ENCODE measurements at places on chromosomes 12 and 14.

DNA sequence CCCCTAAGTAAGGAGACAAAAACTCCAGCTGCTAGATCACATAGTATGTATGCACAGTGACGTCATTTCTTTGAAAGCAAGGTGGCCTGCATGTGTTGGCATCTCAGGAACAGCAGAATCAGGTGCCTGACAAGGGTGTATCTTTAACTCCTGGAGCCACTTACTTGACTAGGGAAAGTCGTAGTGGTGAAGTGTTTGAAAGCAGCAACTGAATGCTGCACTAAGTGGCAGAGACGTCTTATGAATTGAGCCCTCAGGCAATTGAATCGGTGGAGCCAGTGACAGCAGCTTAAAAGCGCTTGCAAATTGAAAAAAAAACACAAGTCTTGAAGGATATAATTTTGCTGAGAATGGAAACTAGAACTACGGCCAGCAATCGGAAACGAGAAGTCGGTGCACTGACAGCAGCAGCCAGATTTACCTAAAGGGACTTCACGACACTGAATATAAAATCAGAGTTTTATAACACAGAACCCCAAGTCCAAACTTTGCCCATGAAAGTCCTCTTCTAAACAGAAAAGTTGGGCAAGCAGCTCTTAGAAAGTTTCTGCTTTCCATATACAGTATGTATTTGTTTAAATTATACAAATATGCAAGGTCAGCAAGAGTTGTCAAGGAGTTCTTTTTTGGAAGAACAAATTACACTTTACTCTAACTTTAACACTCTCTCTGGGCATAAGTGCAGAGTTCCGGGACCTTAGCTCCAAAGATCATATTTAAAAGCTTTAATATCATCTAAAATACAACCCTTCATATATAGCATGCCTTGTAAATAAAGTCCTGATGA is 1.1 kb downstream of the IGF1 start:
- DNase-seq: no peak

DNA sequence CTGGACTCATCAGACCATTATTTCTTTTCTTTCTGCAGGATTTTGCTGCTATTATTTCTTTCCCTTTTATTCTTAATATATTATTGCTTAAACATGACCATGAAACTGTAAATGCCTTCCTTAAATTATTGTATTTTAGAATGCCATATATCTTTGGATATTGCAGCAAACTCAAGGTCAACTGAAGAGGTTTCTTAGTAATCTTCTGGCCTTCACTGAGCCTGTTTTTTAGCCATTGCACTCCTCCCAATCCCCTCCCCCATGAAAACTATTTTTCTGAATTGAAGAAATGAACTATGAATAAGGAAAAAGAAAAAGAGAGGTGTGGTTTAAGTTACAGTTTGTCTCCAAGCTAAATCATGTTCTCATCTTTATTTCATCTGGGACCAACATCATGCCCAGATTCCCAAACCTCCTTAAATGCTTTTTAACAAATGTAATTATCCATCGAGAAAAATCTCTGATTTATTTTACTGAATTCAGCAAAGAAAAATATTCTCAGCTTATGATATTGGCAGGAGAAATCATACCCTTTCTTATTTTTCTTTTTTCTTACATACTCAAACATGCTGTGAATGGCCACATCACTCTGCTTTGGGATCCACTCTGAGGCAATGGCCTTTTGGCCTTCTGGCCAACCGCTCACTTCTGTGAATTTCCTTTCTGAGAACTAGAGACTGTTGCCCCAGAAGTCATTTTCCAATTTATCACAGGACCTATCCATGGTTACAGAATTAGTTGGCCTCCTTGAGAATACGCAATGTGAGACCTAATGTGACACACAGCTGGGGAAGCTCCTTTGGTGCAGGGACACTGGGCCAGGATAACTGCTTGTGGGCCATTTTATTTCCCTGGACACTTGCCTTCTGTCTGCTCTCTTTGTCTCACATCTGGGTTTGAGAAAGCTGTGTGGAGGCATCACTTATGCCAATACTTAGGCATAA is 50.9 kb downstream of the IGF1 start:
- no peak for DNase-seq

GRCh38 chr14:39988939-39989338 is 556.7 kb upstream of the FBXO33 start:
- DNase-seq: peak; percentile 28

GRCh38 chr14:49050822-49051221 is 535.4 kb downstream of the RPS29 start:
- DNase-seq: no peak

DNA sequence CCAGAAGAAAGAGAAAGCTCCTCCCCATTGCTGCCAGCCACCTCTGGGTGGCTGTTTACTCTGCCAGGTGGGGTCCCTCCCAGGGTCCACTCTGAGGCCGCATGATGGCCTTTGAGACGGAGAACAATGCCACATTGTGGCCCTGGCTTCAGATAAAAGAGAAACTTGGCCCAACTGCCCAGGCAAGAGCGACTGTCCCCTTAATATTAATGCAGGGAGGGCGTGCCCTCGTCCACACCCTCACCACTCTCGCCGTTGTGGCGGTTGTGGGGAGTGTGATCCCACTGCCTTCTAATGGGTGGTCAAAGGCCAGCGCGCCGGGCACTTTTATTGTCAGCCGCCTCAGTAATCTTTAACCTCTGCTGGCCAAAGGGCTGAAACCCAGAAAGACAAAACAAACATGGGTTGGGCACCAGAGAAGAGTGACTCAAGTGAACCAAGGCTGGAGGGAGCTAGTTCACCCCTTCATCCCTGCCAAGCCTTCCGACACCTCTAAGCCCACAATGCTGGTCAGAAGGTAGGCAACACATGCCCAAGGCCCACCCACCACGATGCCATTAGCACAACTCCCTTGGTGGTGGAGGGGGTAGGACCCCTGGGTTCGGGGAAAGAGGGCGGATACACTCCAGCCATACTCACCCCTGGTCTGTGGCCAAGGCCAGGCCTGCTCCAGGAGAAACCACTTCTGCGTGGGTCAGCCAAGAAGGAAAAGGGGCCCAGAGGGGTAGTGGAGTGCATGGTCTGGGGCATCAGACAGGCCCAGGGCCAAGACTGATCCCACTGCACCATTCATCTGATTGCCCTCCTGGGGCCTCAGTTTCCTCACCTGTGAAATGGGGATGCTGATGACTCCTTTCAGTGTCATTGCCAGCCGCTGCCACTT is 44.5 kb upstream of the BCL11B start:
- DNase-seq: no peak

DNA sequence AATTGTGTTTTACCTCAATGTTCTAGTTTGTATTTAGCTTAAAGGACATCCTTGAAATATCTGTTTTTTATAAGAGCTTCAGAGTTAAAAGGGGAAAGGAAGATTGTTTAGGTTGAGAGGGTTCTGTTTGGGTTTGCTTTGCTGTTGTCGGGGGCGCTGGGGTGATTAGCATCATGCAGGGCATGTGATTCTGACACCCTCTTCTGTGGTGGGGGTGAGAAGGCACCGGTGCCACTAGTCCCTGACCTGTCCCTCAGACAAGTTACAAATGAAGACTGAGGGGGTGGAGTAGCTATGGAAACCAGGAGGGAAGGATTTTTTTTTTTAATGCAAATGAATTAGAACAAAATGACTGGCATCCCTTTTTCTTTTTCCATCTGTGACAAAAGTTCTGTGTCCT is 291.3 kb downstream of the RPAP3 start:
- no peak for DNase-seq

GRCh38 chr12:112185093-112185923 is 59.9 kb downstream of the TRAFD1 start:
- DNase-seq: no peak

GRCh38 chr12:107014055-107014454 is 27.1 kb upstream of the MTERF2 start:
- DNase-seq: no peak

DNA sequence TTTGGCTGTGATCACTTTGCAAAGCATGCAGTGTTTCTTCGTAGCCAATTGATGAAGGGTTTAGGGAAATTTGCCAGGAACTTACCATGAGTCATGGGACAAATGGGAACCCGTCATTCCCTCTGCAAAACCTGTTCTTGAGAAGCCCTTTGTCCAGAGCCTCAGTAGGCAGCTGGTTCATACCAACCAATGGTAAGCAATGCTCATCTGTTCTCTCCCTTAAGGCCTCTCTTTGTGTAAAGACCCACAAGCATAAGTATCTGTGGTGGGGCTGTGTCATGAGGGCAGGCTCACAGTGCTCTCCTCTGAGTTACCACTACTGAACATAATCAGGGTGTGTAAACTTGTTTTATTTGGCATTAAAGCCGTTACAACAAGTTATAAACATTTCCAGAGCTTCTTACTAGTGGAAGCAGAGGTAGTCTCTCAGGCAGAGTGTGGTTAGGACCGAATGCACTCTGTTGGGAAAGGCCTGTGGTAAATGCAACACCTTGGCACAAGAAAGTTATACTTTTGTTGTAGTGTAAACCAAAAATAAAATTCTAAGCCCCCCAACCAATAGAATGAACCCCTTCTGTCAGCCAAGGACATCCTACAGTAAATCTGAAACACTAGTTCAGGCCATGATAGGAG is 119.8 kb downstream of the SINHCAF start:
- peak; percentile 56 for DNase-seq

GRCh38 chr12:3320881-3321509 is 170.0 kb upstream of the PRMT8 start:
- DNase-seq: no peak

GRCh38 chr12:91577586-91578539 is 395.2 kb upstream of the DCN start:
- DNase-seq: peak; percentile 26

DNA sequence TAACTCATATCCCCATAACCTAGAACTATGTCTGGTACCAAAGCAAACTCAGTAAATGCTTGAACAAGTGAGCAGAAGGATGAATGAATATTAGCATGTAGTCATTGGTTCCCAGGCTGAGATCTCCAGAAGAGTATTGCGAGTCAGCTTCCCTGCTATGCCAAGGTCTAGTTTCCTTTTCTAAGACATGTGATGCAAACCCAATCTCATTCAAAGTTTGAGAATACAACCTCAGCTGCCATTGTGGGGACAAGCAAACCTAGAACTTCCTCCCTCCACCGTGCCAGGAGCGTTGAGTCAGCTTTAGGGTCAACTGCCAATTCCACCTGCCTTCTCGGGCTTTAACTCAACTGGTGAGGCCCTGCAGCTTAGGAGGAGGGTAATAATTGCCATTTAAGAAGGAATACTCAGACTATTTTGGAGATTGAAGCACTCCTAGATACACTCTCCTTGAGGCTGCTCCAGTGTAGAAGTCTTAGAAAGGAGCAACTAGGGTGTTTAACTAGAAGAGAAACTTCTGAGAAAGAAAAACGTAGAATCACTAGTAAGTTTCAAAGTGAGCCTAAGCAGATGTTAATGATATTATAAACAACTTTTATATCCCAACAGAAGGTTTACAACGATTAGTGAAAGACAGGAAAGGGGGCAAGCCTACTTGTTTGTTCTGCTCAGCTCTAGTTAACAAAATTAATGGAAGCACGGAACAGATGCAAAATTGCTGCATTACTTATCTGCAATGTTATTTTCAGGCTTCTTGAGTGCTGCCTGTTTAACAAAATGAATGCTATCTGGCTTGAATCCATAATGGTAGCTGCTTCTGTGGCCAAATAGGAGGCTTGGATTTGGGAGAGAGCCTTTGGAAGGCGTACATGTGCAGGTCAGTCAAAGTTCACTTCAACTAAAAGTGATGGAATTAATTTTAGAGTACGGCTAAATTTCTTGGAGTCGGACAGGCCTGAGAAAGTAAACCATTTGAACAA is 96.9 kb downstream of the HELB start:
- DNase-seq: peak; percentile 88

DNA sequence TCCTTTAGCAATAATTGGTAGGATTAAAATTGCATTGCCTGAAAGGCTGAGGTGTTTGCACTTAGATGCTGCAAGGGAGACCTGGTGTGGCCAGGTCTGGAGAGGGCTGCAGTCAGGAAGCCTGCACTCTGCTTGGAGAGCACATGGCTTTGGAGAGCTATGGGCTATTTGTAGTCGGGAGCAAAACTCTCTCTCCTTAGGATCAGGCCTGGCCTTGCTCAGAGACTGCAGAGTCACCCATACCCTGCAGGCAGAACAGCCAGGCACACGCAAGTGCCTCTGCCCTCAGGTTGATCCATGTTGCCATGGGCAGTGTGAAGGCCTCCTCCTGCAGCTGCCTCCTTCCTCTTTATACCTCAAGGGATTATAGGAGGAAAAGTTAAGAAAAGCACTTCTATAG is 26.8 kb downstream of the CKB start:
- DNase-seq: no peak

DNA sequence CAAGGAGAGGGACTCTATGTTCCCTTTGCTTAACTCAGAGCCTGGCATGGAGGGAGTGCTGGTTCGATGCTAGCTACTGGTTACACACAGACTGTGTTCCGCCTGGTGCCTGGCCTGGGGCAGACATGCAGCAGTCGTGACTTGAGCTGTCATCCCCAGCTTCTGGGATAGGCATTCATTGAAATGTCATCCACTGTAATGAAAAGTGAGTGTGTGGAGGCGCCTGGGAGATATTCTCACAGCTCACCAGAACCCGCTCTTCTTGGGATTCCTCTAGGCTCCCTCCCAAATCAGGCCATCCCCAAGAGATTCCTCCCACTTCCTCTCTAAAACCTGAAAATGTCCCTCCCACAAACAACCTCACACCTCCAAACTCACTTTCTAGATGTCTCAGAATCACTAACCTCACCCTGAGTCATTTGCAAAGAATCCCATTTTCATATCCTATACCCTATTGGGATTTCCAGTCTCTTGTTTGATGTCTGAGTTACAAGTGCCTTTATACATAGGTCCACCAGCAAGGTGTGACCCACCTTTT is 82.8 kb downstream of the CRACR2A start:
- DNase-seq: peak; percentile 44

DNA sequence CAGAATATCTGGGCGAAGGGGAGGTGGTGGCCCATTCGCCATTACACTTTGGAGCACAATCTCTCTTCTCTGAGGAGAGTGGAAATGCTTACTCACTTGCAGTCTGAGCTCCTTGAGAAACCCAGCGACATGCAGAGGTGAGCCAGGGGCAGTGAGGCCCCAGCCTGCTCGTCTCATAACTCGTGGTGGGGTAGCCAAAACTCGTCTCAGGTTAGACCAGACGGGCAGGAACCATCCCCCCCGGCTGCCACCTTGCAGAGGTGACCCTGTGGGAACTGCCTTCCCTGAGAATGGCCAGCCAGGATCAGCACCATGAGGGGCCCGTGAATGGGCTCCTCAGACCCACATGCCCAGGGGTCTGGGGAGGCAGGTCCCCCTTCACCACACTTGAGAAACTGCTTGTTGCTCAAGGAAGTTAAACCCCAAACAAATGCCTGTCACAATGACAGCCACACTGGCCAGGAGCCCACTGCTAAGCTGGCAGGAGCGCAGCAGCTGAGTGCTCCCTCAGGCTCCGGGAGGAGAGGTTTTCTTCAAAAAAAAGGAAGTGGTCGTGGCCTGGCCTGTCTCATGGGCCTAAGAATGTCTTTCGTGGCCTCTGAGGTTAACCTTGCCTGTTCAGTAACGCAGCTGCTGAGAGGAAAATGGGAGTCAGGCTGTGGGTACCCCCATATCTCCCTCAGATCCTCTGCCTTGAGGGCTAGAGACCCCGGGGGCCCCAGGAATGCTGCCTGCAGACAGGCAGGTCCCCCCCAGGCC is 9.2 kb upstream of the ALDH2 start:
- peak; percentile 58 for DNase-seq

DNA sequence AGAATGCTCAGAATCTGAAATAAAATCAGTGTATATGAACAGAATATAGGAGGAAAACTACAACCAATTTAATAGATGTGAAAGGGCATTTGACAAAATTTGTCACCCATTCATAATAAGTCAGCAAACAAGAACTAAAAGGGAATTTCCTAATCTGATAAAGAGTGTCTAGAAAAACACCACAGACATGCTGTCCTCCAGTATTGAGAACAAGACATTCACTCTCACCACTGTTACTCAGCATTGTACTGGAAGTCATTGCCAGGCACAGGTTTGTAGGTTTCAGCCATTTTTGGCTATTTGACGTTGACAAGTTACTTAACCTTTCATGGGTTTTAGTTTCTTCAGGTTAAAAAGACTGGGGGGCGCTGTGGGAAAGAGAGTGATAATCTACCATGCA is 13.2 kb downstream of the EIF2S1 start:
- no peak for DNase-seq
